ENCODE measurements at places on chromosomes 1 and 21.

DNA sequence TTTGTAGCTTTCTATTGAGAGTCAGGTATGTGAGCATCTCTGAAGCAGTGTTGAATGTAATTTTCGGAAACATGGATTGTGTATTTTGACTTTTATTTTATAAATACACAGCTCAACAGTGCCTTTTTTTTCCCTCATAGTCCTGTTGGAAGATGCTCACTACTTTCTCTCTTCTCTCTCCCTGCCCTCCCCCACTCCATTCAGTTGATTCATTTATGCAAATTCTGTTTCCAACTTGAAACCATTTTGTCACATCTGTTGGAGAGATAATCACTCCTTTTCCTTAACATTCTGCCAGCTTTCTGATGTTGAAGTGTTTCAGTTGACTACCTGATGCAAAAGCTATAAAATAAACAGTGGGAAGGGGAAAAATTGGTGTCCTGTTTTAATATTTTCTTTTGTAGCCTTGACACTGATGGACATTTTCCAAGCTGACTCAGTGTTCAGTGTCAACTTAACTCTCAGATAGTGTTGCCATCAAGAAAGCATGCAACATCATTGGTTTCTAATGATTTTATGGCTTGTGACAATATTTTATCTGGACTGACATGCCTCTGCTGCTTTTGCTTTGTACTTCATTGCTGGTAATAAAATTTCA lies 194.5 kb downstream of the HS2ST1 start:
- no peak for DNase-seq

- no peak for DNase-seq
Observed at GRCh38 chr21:25901330-25901979, 166.7 kb downstream of the GABPA start.

DNA sequence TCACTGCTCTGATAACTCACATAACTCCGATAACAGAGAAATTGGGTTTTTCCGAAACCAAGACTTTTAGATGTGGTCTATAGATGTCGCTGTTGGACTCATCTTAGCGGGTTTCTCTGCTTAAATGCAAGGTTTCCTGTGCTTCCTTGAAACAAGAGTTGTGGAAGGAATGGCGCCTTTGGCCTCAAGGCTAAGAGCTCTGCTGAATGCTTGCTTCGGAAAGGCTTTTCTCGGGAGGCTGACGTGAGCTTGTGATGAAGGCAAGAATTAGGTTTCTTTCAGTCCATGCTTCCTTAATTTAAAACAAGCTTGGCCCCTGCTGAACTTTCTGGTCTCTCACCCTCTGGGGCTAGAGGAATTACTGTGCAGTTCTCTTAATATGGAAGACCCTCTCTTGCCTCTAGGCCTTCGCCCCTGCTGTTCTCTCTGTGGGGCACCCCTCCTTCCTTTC lies 113.5 kb downstream of the MAP3K21 start:
- no peak for DNase-seq

- no peak for DNase-seq
Observed at GRCh38 chr1:225549821-225550220, 103.1 kb downstream of the ENAH start.

DNA sequence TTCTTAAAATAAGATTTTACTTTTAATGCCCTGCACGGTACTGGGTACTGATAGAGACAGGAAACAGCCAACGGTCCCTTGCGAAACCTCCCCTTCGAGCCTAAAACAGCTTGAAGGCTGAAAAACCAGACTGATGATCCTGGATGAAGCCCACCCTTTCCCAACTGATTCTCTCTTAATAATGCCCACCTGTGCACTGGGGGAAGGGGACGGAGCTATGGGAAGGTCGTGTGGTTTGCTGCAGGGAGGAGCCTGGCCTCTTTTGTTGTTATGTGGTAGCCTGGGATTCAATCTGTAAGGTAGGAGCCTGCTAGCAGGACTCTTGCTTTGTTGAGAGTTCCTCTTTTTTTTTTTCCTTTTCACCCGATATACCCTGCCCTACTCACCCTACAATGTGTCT lies 25.6 kb downstream of the SAMSN1 start:
- no peak for DNase-seq

GRCh38 chr1:86421601-86422280 lies 2.2 kb upstream of the CLCA2 start:
- no peak for DNase-seq

DNA sequence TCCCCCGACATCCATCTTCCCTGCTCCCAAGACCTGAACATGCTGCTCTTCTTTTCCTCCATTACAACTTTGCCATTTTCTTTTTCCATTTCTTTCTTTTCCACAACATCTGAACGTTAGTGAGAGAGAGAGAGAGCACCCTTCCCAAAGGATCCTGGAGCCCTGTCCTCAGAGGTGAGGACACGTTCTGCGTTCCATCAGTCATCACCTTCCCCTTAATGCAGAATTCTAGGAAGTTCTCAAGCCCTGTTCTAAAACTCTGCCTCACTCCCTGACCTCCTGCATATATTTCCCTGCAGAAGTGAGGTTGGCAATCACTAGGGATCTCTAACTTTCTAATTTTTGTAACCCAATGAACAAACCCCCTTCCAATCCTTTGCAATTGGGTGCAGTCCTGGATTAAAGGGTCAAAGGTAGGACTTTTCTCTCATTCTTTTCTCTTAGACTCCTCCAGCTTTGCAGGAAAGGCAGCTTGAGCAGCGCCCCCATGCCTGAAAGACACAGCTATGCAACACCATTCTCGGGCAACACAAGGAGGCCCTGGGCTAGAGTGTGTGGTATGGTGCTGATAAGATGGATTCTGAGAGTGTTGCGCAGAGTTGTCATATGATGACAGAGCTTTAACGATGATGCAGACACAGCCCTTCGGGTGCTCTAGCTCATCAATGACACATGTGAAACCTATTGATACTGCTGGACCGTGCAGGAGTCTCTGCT lies 59.2 kb upstream of the TNR start:
- DNase-seq, result no peak

- DNase-seq, result no peak
Observed at GRCh38 chr1:30277911-30278310, 445.5 kb downstream of the MATN1 start.

DNA sequence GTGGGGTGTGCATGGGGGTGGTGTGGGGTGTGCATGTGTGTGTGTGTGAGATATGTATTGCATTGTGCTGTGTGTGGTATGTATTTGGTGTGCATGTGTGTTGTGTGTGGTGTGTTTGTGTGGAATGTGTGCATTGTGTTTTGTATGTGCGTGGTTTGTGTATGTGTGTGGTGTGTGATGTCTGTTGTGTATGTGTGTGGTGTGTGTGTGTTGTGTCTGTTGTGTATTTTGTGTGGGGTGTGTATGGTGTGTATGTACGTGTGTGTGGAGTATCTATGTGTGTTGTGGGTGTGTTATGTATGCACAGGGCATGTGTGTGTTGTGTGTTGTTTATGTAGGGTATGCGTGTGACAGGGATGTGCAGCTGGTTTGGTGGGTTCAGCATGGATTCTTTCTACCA lies 67.8 kb upstream of the COG2 start:
- no peak for DNase-seq

- peak; percentile 29 for DNase-seq
Observed at GRCh38 chr1:31373056-31373896, at the start of gene FABP3. TSS of gene FABP3 (minus strand) at chr1:31373076. CDS start at chr1:31373014, 62 bp downstream.

- peak; percentile 42 for DNase-seq
Observed at GRCh38 chr1:206766251-206766856, 4.2 kb upstream of the IL19 start.

DNA sequence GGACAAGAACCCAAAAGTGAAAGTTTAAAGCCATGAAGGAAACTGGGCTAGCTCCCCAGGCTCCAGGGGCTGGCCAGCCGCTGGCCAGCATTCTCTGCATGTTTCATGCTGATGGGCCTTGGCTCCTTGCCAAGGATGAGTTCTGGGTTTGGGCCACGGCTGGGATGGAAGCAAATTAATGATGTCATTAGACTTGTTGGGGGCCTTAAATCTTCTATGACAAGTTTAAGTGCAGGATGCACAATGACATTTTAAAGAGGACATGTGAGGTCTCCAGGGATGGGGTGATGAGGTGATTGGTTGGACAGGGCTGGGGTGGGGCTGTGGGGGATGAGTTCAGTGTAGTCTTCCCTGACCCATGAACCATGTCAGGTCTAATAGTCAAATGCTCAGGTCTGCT lies 199.6 kb downstream of the TRABD2B start:
- no peak for DNase-seq

- DNase-seq, result no peak
Observed at GRCh38 chr1:244836135-244836521, 670 bp downstream of the COX20 start.

GRCh38 chr1:210259561-210259960 lies 27.0 kb downstream of the SERTAD4 start:
- DNase-seq, result no peak

DNA sequence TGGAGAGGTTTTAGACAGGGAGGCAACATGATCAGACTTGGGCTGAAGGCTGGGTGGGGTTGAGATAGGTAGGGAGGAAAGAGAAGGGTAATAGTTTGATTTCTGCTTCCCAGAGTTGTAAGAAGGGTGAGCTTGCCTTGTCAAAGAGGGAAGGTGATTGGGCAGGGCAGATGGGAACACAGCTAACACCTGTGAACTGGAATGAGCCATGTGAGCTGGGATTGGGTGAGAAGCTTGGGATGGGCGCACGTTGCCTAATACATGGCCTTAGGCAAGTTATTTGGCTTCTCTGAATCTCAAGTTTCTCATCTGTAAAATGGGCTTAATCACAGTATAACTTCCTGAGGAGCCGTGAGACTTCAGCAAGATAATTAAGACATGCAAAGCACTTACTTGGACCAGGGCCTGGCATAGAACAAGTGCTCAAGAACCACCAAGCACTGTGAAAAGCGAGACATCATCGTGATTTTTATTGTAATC lies 33.8 kb upstream of the ID3 start:
- no peak for DNase-seq

DNA sequence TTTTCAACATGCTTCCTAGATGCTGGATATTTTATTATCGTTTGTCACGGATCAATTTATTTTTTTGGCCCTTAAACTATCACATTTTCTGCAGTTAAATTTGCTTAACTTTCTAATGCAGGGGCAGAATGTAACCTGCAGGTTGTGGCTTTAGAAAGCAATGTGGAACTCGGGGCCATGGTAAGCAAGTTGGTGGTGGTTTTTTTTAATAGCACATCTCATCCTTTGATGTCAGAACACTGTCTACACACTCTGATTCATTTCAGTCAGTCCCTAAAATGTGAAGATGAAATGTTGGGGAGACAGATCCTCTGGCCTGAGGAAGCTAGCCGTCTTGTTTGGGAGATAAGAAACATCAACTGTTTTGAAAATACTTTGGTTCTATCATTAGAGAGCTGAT lies 89.5 kb downstream of the GALNT2 start:
- DNase-seq, result no peak

- peak; percentile 15 for DNase-seq
Observed at GRCh38 chr1:27489501-27489972, 430 bp downstream of the WASF2 start.

DNA sequence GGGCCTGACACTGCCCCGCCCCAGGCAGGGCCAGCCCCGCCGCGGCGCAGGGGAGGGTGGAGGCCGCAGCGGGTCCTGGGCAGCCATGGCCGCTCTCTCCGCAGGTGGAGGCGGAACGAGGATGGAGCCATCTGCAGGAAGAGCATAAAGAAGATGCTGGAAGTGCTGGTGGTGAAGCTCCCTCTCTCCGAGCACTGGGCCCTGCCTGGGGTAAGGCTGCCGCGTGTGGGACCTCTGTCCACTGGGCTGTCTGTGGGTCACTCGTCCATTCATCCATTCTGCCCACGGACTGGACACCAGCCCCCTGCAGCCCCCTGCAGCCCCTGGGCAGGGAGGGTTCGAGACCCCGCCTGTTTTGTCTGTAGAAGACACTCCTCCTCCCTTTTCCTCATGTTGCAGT lies 18.4 kb upstream of the LRRC3 start:
- DNase-seq, result no peak

DNA sequence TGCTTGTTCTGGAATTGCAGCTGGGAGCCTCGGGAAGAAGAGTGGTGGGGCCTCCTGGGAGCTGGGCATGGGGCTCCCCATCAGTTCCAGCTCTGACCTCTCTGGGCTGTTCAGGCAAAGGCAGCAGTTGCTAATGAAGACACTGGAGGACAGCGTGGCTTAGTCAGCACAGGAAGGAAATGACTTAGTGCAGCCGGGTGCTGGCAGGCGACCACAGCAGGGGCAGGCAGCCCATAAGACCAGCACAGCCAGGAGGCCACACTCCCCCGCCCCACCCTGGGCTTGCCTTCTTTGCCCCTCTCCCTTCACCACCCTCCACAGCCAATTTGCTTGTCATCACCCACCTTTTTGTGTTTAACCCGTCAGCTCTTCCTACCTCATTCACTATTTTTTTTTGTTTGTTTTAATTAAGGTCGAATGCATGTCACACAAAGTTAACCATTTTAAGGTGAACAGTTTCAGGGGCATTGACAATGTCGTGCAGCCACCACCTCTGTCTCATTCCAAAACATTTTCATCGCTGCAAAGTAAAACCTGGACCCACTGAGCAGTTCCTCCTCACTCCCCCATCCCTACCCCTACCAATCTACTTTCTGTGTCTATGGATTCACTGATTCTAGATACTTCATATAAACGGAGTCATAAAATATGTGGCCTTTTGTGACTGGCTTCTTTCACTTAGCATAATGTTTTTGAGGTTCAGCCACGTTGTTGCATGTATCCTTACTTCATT lies 10.9 kb downstream of the OLIG2 start:
- no peak for DNase-seq

GRCh38 chr1:220887520-220888416 lies 8.5 kb downstream of the HLX start:
- no peak for DNase-seq

GRCh38 chr1:77876884-77877283 lies 11.5 kb upstream of the NEXN start:
- no peak for DNase-seq

- DNase-seq, result no peak
Observed at GRCh38 chr1:161866241-161866640, 100.1 kb downstream of the ATF6 start.

DNA sequence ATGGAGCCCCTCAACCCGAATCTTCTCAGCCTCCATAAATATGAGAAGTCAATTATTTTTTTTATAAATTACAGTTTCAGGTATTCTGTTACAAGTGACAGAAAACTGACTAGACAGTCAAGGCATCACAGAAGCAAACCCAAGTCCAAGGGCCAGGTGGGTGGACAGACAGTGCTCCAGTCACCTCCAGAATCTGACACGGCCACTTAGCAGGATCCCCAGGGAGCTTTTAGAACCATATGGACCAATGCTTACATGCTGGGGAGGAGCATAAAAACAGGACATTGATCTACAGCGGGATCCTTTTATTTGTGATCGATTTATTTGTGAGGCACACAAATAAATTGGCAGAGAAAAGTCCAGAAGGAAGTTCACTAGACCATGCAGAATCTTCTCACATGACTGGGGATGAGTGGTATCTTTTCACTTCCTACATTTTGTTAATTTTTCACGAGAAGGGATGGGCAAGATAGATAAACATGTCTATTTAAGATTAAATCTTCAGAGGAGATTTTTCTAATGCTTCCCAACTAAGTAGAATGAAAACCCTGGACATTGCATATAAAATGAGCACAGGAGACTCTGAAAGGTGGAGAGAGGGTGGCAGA lies 15.0 kb downstream of the ZNF496 start:
- DNase-seq, result no peak
